Activated naive CD8-positive, alpha-beta T cell treated with anti-CD3 and anti-CD28 coated beads for 36 hours (primary cell): ENCODE measurements at places on chromosomes 6 and 20. TPM values are rescaled to one million over a fixed set of nuclear protein-coding genes. Genes with fewer than 3 reads are reported as not detected.
A peak's percentile ranks its signal among the peaks of the same experiment; 100 is the strongest.

DNA sequence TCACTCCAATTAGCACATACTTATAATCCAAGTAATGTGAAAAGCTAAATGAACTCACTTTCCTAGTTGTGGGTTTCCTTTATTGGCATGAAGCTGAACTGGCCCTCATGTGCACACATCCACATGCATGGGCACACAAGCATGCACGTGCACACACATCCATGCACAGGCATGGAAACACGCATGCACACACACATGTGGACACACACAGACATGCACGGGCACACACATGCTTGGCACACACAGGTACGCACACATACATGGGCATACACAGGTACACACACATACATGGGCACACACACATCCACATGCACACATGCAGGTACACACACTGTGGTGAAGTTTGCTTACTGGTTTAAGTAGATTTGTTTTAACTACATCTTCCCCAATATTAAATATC, 23.8 kb downstream of the SYNDIG1 start:
- H3K27me3 ChIP-seq, result no peaks in the 10 kb centered on the region
- no peaks in the 10 kb centered on the region for H3K36me3 ChIP-seq
- peaks cover 2% of the 10 kb centered on the region for H3K4me1 ChIP-seq
- no peak overlapping the region for H3K27ac ChIP-seq

Gene OPRL1
- total RNA-seq, result 0.25 TPM

DNA sequence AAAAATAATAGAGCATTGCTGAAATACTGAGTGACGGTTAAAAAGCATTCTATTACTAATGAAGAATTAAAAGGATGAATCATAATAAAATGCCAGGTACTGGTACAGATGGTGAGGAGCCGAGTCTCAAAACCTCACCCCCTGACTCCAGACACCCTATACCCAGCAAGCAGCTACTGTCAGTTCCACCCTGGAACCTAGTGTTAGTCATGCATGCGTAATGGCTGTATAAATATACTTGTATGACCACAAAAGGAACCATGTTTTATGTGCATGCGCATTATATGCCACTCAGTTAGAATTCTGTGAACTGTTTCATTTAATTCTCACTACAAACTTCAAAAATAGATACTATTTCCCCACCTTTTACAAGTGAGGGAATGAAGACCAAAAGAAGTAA, 568.7 kb upstream of the RNF217 start:
- no peaks in the 10 kb centered on the region for H3K4me1 ChIP-seq
- H3K4me3 ChIP-seq, result no peak overlapping the region
- H3K27ac ChIP-seq, result no peak overlapping the region
- no peak for DNase-seq
- H3K27me3 ChIP-seq, result no peaks in the 10 kb centered on the region

GRCh38 chr6:53290537-53291510, 57.9 kb downstream of the ELOVL5 start:
- H3K4me3 ChIP-seq, result no peak overlapping the region
- H3K36me3 ChIP-seq, result peaks cover 33% of the 10 kb centered on the region
- H3K4me1 ChIP-seq, result peaks cover 31% of the 10 kb centered on the region
- peak overlapping the region; percentile 71 for H3K27ac ChIP-seq
- no peak for DNase-seq

Gene NFATC2
- total RNA-seq, result 31.7 TPM

DNA sequence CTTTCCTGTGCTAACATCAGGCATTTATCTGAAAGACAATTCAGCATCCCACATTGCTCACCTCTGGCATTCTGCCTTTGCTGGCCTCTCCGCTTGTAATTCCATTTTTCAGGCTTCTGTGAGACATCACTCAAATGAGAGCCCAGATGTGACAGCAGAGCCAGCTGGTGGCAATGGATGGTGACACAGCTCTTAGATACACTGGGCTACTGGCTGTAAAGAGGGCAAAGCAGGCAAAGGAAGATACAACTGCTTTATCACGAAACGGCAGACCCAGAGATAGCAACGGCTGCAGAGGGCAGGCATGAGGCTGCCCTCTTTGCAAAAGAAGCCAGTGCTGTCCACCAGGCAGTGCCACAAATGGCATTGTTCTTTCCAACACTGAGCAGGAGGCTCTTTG, 329.8 kb downstream of the KIF16B start:
- no peaks in the 10 kb centered on the region for H3K27me3 ChIP-seq
- H3K4me1 ChIP-seq, result no peaks in the 10 kb centered on the region
- H3K27ac ChIP-seq, result no peak overlapping the region
- no peak for DNase-seq
- no peaks in the 10 kb centered on the region for H3K36me3 ChIP-seq
